ENCODE measurements at places on chromosomes 3 and 15. TPM values are rescaled to one million over a fixed set of nuclear protein-coding genes. Genes with fewer than 3 reads are reported as not detected.

Gene ZCWPW2
- total RNA-seq: 0.34 TPM

DNA sequence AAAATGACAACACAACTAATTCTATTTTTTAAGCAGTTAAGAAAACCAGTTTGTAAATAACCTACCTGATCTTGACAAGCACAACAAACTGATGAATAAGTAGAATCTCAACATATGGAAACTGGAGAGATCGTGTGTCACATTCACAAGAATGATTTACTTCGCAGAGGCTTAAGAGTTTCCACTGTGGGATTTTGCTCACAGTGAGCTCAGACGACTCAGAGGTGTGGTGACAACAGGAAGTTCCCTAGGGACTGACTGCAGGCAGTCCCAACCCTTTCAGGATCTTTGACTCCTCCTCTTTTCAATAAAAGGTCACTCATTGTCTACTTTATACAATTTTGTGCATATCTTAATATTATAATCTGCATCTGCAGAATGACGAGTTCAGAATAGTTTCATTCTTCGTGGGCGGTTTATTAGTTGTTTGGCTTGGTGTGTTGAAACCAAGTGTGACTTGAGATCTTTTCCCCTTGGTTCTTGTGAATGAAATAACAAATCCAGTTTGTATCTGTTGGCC, at the start of gene LIPH:
Gene LIPH (minus strand): TSS at position 231 of the 520 bp plus-strand sequence. CDS start 117 bp downstream, at position 114.
- no peak for DNase-seq

- no peak for DNase-seq
Measured at GRCh38 chr3:187706971-187707370, 4.6 kb upstream of the RTP2 start.

GRCh38 chr3:126985132-126985985, 2.4 kb downstream of the PLXNA1 start:
- no peak for DNase-seq

GRCh38 chr15:69725275-69725674, 272.7 kb downstream of the RPLP1 start:
- no peak for DNase-seq

DNA sequence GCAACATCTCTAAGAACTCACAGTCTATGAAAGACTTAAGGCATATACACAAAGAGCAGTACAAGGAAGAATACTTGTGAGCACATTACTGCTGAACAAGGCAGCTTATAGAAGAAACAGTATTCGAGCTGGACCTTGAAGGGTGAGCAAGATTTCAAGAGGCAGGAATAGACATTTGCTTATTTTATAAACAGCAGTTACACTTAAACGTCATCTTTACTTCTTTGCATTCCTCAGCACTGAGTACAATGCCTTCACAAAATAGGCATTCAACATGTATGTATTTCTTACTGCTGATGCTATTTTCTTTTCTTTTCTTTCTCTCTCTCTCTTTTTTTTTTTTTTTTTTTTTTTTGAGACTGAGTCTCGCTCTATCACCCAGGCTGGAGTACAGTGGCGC, 205.8 kb downstream of the ZIC4 start:
- DNase-seq: no peak

DNA sequence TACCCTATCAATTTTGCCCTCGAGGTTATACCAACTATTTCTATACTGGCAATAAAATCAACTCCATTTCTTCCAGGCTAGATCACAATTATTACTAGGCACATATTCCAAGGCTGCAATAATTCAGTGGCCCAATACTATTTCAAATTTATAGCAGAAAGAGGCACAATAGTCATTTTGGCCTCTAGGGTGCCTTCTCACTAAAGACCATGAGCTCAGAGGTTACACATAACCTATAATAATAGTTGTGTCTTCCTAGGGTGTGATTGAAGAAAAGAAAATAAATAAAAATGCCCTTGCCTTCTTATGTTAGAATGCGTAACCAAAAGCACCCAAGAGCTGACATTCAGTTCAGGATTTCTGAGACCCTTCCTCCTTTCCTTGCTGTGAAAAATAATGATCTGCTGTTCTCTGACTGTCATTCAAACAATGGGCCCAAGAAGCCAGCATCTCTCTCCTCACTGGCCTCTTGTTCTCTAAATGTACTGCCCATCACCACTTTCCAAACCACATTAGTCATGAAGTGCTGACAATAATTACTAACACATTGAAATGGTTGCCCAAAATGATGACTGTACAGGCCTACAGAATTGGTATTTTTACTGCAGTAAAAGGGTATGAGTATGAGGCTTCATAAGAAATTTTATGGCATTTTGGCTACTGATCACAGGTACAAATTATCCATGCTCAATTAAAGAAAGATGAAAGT, 244.8 kb downstream of the LRRN1 start:
- DNase-seq: no peak

Gene NANOGP8
- 2.1 TPM for total RNA-seq

- DNase-seq: no peak
Measured at GRCh38 chr3:116291141-116291540, 154.1 kb downstream of the LSAMP start.

Data from WTC11 (cell line).